Inflammatory macrophage treated with lipopolysaccharide for 1 hour (primary cell): ENCODE measurements at places on chromosomes 11 and 22.

DNA sequence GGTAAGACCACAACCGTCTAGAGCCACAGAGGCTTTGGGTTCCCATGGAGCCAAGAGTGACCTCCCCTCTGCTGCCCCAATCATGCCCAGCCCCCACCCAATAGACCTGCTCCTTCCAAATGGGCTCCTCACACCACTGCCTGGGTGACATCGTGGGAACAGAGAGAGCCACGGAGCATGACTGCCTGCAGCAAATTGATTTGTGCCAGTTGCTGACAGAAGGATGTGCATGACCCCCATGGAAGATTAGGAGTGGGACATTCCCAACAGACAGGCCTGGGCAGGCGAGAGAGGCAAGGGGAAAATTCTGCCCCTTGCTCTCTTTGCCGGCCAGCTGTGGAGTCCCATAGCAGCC lies 88.5 kb downstream of the TENM4 start:
- no peak for DNase-seq

DNA sequence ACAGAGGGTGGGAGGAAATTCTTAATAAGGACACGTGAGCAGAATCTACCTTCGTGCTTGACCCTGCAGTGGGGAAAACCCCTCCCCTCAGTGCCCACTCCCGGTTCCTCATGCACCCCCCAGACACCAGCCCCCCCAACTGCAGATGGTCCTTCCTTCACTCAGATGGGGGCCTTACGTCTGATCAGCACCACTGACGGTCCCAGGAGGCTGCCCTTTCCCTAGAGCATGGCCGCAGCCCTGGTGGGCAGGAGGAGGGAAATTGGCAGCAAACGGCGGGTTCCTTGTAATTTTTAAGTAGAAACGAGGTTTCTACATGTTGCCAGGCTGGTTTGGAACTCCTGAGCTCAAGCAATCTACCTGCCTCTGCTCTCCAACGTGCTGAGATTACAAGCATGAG lies 477.7 kb downstream of the TBC1D22A start:
- no peak for DNase-seq

DNA sequence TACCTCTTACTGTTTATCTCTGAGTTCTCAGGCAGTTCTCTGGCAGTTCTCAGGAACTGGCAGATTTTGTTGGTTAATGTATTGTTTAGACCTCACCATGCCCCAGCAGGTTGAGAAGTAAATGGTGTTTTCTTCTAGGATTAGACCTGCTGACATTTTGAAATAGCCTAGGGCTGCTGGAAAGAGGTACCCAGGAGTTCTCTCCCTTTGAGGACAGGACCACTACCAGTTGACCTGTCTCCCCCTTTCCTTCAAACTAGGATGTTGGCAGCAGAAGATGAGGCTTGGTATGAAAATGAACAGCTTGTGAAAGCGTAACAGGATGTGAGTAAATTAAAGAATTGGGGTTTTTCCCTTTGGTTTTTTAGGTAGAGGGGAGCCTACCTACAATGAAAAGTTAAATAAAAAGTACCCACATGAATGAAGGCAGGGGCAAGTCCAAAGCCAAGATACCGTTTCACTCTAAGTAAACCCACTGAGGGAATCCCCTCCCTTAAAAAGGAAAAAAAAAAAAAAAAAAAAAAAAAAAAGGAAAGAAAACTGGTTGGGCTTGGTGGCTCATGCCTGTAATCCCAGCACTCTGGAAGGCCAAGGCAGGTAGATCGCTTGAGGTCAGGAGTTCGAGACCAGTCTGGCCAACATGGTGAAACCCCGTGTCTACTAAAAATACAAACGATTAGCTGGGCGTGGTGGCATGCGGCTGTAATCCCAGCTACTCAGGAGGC lies 96.2 kb downstream of the PDHX start:
- DNase-seq, result no peak

- DNase-seq, result no peak
Measured at GRCh38 chr11:34827228-34827627, 89.0 kb downstream of the APIP start.

GRCh38 chr11:74731301-74732094 lies at the start of gene CHRDL2:
Gene CHRDL2 (minus strand): TSS chr11:74731426. CDS start chr11:74730888, 538 bp downstream.
- no peak for DNase-seq

DNA sequence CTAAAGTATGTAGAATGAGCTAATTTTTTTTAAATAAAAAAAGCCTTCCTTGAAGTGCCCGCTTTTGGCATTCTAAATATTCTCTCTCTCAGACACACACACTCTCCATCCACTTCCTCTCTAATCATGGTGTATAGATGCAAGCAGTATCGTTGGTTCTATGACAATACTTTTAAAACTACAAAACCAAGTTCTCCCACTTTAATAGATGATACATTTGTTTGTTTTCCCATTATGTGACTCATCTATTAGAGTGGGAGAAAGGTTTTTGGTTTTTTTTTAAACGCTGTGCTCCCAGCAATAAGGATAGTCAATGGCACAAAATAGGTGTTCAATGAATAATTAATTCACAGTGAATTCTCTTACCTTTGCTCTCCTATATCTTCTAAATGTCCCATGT lies 44.6 kb downstream of the FZD4 start:
- DNase-seq, result no peak

DNA sequence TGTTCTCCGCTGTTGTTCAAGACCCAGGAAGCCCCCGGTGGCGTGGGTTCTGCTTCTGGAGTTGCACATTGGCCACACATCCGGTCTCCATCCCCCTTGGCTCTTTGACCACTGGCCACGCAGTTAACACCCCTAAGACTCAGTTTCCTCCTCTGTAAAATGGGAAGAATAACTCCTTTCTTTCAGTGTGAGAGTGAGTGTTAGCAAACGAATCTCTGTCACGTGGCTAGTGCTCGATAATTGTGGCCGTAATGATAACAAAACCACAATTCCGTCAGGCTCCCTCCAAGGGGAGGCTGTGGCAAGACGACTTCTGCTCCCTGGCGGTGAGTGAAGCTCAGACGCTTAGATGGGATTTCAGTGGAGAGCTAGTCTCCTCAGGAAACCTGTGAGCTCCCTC lies 315.2 kb upstream of the B3GAT1 start:
- DNase-seq, result no peak

DNA sequence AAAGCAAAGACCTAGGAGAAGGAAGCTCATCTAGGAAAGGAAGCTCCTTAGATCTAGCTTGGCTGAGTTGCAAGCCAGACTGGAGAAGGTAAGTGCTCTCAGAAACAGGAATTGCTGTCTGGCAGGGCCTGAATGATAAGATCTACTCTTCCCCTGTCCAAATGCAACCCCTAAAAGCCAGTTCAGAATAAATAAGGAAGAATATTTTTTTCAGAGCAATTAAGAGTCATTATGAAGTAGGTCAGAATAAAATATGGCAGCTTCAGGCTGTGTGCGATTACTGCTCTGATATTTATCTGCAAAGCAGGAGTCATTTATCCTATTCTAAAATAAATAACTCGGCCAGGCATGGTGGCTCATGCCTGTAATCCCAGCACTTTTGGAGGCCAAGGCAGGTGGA lies 82.1 kb downstream of the PIWIL4 start:
- DNase-seq, result no peak

DNA sequence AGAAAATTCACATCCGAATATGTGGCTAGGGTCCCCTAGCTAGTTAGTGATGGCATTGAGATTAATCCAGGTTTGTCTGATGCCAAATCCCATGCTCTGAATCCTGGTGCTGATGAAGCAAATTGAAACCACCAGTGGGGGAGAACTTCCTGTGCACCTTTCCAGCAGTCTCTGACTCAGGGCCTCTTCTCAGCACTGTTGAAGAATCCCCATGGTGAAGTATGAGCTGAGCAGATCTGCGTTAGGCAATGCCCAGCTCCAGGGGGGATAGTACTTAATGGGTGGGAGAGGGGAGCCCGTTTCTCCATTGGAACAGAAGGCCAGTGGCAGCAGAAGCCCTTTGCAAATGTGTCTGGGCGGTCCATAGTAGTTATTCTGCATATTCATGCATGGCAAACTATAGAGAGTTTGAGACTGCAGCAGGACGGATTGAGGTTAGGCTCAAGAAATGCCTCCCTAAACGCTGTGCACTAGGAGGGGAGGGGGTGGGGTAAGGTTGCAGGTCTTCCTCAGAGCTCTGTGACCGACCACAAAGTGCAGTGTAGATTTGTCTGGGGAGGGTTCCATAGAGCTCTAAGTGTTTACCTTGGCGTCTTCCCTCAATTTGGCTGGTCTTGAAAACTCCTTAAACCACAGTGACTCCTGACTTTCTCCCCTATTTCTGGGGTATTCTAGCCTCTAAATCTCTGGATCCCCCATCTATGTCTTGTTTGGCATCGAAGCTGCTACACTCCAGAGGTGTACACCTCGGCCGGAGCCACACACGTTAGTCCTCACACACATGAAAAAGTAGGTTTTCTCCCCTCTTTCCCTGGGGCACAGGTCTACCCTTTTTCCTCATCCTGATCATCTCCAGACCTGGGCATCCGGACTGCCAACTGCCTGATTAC lies 4.8 kb downstream of the POU2F3 start:
- DNase-seq, result no peak

GRCh38 chr11:3021125-3021524 lies 29.0 kb upstream of the NAP1L4 start:
- no peak for DNase-seq

DNA sequence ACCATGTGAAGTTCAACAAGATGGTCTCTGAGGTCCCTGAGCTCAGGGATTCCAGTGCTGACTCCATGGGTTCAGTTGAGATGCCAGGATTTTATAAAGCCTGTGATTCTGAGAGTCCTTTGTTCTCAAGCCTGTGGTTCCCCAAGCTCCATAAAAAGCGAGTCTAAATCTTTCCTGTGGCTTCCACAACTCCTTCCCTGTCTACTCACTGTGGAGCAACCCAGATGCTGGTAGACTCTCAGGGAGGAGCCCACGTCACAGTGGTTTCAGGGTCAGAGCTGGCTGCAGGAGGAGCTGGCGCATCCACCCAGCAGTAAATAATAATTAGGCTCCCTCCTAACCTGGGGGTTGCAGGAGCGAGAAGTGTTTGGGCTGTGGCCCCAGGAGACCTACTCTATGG lies 2.0 kb upstream of the RELT start:
- DNase-seq, result no peak

GRCh38 chr11:79087961-79088318 lies 352.9 kb downstream of the TENM4 start:
- DNase-seq, result no peak

DNA sequence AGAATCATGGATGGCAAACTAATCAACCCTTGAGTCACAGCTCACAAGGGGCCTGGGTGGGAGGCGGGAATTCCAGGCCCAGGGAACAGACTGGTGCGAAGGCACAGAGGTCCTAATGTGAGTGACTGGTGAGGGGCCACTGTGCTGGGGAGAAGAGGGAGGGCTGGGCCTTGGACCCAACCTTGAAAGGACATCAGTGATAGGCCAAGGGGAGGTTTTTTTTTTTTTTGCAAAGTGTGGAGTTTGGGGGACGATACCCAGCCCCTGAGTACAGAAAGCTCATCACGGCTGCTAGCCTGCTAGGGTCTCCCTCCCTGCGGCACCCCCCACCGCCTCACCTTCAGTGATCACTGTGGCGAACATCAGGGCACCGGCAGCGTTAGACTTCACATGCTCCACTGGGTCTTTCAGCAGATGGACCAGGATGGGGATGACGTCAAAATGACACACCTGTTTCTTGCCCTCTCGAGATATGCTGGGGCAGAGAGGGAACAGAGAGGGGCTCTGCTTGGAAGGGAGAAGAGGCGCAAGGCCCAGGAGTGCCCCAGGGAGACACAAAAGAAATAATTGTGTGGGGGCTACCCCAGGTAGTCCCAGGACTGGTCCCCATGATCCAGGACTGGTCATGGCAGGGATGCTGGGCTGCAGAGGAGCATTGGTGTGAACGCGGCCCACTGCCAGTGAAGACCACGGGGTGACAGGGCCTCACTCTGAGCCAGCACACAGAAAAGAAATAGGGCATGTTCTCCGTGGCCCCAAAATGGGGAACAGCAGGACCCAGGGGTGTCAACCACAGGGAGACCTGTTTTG lies 8.6 kb upstream of the GNAZ start:
- no peak for DNase-seq

GRCh38 chr22:33579448-33580093 lies 340.7 kb downstream of the LARGE1 start:
- DNase-seq, result peak; percentile 60

- DNase-seq, result no peak
Measured at GRCh38 chr11:65417702-65418430, 4.7 kb upstream of the NEAT1 start.

- no peak for DNase-seq
Measured at GRCh38 chr11:118705791-118706545, 26.5 kb upstream of the TREH start.

GRCh38 chr22:31292236-31292989 lies at the start of gene PIK3IP1:
Gene PIK3IP1 (minus strand): TSS chr22:31292488. CDS start chr22:31292344, 144 bp downstream.
- peak; percentile 66 for DNase-seq

DNA sequence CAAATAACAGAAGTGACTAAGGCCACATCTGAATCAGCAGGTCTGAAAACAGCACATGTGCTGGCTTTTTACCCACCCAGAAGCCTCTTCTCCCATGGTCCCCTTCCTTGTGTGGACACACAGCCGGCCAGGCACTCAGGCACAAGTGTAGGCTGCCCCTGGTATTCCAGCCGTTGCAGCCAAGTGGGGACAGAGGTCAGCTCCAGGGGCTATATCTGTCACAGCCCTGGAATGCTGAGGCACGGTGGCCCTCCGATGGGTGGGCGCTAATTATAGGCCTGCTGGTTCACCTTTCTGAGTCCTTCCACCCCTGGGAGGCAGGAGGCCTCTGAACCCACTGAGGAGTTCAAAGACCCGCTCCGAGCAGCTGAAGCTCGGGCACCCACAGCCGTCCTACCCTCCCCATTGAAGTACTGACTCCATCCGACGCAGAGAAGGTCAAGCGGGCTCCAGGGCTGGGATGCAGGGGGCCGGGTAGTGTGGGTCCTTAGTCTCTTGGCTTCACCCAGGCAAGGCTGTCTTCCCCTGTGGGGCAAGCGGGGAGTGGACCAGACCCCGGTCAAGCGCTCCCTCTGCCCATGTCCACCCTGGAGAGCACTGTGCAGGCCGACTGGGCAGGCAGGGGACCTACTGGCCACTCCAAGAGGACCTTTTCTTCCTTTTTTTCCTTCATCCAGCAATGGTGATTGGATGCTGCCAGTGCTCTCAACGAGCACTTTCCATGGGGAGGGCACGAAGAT lies 14.3 kb downstream of the FGF3 start:
- DNase-seq, result no peak

GRCh38 chr22:38412435-38413084 lies 42.4 kb downstream of the KCNJ4 start:
- DNase-seq, result no peak
